ENCODE measurements at places on chromosomes 5 and 9.
A peak's percentile ranks its signal among the peaks of the same experiment; 100 is the strongest.

DNA sequence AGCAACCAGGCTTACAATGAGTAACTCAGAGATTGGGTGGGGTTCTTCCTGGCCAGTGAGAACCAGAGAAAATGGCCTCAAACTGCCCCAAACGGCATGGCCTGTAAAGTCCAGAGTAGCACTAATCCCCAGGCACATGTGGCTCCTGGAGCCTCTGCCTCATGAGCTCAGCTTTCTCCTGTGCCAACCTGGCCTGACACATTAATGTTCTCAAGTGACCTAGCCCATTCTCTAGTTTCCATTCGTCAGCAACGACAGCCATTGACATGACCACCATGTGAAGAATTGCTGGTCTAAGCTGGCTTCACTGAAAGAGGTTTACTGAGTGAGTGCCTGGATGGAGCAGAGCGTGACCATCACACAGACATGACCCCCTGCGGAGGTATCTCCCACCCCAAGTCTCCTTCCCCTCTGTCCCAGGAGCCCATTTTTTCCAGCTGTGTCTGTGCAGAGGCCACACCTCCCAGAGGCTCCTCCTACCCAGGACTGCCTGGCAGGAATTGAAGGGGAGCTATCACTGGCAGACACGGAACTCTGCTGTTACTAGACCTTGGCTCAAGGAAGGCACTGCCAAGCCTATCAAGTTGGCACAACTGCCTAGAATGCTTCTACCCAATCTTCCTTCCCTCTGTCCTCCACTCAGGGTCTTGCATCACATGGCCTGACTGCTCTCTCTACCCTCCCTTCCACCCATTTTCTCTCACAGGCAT is 59.0 kb upstream of the BOD1 start:
- no peak overlapping the region for H3K27ac ChIP-seq
- H3K27me3 ChIP-seq: peaks cover 4% of the 10 kb centered on the region
- no peak overlapping the region for H3K4me3 ChIP-seq
- no peaks in the 10 kb centered on the region for H3K4me1 ChIP-seq
- no peak for DNase-seq

DNA sequence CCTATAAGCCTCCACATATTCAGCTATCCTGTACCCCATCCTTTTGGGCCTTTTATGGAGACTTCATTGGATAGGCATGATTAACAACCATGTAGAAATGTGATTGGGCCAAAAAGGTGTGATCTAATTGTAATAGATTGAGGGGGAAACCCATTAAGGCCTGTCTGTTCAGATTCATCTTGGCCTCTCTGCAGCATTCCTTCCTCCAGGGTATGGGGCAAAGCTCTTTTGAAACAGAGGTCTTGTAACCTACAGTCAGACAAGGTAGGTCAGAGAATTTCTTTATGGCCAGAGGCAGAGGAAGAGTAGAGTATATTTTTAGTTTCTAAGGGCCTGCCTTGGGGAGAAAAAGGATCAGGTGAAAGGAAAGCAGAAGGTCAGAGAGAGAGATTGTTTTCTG is 98.5 kb downstream of the INVS start:
- H3K4me1 ChIP-seq: no peaks in the 10 kb centered on the region
- H3K27ac ChIP-seq: no peak overlapping the region
- H3K4me3 ChIP-seq: no peak overlapping the region
- H3K36me3 ChIP-seq: peaks cover 35% of the 10 kb centered on the region

DNA sequence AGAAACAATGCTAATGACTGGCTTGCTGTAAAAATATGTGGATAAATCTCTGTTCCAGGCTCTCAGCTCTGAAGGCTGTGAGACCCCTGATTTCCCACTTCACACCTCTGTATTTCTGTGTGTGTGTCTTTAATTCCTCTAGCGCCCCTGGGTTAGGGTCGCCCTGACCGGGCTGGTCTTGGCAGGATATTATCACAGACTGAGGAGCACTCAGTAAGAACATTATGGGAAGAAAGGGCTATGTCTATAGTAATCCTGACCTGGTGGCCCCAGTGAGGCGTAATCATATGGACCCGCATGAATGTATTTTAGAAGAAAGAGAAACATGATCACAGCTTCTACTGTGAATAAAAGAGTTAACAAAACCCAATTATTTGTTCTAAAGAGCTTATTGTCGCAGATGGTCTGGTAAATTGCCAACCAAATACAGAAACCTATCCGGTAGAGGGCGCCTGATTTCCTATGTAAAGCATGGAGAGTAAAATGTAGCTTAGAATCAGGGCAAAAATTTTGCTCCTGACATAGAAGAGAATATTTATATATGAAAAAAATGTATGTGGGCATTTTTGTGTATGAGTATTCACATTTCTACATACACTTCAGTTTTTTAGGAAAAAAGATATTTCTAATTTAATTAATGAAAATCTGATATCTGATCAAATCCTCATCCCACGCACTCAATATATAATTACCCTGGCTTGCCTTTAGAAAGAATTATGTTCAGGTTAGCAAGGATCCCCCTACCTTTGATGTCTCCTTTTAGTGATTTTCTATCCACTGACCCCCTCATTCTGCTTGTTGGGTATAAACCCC is 5.8 kb upstream of the IFNA1 start:
- peaks cover 1% of the 10 kb centered on the region for H3K4me1 ChIP-seq
- H3K27ac ChIP-seq: no peak overlapping the region
- no peak overlapping the region for H3K4me3 ChIP-seq
- H3K36me3 ChIP-seq: no peaks in the 10 kb centered on the region
- H3K27me3 ChIP-seq: peaks cover 34% of the 10 kb centered on the region

DNA sequence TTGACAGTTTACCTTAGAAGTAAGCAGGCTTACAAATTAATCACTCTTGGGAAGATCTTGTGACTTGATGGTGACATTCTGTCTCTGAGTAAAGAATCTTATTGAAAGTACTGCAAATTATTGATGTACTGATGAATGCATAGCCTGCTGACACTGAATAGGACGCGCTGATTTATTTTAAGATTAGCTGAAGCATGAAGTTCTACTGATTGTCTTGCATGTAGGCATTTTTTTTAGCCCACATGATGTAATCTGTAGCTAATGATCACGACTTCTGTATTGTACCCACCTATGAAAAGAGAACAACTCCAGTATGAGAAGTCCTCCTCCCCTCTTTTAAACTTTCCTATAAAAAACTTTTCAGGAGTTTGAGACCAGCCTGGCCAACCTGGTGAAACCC is 28.3 kb upstream of the SPIN1 start:
- no peak overlapping the region for H3K4me3 ChIP-seq
- peaks cover 1% of the 10 kb centered on the region for H3K4me1 ChIP-seq
- H3K36me3 ChIP-seq: peaks cover 2% of the 10 kb centered on the region

GRCh38 chr9:136353088-136353487 is 10.5 kb downstream of the DNLZ start:
- H3K27ac ChIP-seq: no peak overlapping the region
- no peak for DNase-seq
- no peak overlapping the region for H3K4me3 ChIP-seq
- H3K36me3 ChIP-seq: no peaks in the 10 kb centered on the region
- H3K4me1 ChIP-seq: no peaks in the 10 kb centered on the region
- no peaks in the 10 kb centered on the region for H3K27me3 ChIP-seq

DNA sequence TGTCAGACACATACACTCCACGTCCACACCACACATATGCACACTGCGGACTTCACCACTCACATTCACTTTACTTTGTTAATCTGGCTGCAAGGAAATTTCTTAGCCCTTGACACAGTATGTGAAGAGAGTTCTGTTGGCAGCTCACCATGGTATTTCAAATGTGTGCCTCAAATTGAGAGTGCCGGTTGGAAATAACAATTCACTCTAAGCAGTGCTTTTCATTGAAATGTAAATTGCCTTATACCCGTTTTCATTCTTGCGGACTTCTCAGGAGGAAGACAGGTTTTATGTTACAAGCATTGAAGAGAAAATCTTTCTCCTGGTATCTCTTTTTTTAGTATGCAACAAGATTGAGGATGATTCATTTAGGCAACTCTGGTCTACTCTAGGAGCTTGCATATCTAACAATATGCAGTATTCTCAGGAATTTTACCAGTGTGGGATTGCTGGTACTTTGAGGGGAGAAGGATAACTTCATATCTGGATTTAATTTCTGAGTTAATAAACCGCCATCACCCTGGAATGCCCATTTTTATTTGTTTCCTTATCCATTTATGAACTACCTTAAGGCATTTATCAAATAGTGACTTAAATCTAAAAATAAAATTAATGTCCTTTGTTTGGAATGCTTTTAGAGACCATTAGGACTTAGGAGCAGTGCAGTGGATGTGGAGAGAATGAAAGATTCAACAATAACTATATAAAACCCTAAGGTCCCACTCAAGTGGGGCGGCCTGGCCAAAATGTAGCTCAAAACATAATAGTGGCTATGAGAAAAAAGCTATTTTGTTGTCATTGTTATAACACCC is 87.0 kb downstream of the IQGAP2 start:
- no peaks in the 10 kb centered on the region for H3K27me3 ChIP-seq
- no peak for DNase-seq
- H3K4me3 ChIP-seq: no peak overlapping the region
- peaks cover 11% of the 10 kb centered on the region for H3K36me3 ChIP-seq
- H3K4me1 ChIP-seq: peaks cover 12% of the 10 kb centered on the region
- H3K27ac ChIP-seq: no peak overlapping the region

DNA sequence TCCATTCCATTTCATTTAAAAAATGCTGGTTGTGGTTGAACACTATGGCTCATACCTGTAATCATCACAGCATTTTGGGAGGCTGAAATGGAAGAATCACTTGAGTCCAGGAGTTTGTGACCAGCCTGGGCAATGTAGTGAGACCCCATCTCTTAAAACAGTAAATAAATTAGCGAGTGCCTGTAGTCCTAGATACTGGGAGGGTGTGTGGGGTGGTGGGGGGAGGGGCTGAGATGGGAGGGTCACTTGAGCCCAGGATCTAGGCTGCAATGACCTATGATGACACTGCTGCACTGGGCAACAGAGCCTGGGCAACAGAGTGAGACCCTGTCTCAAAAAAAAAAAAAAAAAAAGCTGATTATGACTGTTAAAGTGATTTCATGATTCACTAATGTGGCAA is 29.1 kb downstream of the DDX46 start:
- no peaks in the 10 kb centered on the region for H3K27me3 ChIP-seq
- no peak overlapping the region for H3K4me3 ChIP-seq
- peaks cover 21% of the 10 kb centered on the region for H3K36me3 ChIP-seq
- H3K27ac ChIP-seq: no peak overlapping the region

- DNase-seq: no peak
- no peaks in the 10 kb centered on the region for H3K36me3 ChIP-seq
- no peaks in the 10 kb centered on the region for H3K4me1 ChIP-seq
- no peak overlapping the region for H3K4me3 ChIP-seq
Measured at GRCh38 chr5:168348084-168348414, 56.6 kb downstream of the WWC1 start.

DNA sequence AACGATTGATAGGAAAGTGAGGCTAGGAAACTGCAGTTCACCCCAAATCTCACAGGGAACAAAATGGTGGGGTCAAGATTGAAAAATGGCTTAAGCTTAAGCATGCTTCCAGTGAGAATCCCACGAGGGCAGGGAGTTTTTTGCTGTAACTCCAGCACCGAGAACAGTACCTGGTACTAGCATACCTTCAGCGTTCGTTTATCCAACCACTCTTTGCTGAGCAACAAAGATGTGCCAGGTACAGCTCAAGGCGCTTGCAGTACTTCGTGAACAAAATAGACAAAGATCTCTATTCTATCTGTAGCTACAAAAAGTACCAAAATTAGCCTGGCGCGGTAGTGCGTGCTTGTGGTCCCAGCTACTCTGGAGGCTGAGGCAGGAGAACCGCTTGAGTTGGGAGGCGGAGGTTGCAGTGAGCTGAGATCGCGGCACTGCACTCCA is 778 bp upstream of the PPP6C start:
- peak overlapping the region; percentile 98 for H3K4me3 ChIP-seq
- no peaks in the 10 kb centered on the region for H3K27me3 ChIP-seq
- peaks cover 64% of the 10 kb centered on the region for H3K4me1 ChIP-seq
- peak overlapping the region; percentile 97 for H3K27ac ChIP-seq

DNA sequence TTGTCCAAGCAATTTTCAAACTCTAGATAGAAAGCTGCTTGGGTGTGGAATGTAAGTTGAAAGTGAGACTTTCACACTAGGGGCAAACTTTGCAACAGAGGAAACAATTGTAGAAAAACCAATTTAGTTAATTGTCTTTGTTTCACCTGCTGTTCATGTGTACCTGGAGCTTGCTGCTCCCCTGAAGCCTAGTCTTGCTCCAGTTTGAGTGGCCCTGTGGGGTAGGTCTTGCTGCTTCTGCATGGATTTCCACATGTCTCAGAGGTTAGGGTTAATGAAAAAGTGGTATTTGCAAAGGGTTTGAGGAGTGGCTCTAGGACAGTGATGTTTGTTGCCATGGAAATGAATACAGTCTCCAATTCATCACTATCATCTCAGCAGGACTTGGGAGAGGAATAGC is 182.2 kb downstream of the FSTL4 start:
- no peak overlapping the region for H3K27ac ChIP-seq
- no peak overlapping the region for H3K4me3 ChIP-seq
- H3K36me3 ChIP-seq: no peaks in the 10 kb centered on the region
- peaks cover 5% of the 10 kb centered on the region for H3K27me3 ChIP-seq

DNA sequence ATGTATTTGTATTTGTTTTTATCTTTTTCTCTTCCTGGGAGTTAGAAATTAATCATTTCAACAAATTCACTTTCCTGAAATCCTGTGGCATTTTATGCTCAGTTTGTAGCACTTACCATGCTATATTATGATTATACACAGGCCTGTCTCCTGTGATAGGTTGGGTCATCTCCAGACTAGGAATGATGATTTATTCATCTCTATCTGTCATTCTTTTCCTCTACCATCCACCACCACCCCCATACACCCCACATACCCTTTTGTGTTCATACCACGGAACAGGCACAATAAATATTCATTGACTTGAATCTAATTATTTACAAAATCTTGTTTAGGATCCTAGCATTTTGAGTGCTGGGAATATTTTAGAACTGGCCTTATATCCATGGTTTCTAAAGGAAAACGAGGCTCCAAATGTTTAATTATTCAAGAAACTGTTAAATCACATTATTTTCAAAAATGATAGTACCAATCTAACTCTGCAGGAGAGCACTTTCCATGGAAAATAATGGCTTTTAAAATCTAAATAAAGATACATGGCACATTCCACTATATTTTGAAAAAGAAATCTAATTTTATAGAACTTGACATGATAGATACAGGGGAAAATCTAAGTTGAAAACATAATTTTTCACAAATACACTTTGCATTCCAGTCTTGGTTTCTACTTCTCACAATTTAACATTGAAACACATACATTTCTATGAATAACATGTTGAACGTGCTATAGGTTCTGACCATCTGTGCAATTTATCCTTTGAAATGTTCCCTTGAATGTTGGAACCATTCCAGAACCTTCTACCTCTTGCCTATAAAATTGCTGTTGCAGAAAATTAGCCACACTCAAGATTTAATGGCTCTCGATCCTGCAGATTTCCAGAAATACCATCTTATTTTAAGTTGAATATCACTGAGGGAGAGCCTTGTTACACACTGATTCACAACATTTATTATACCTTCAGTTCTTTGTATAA is 89.3 kb downstream of the STARD4 start:
- no peak overlapping the region for H3K27ac ChIP-seq
- no peaks in the 10 kb centered on the region for H3K27me3 ChIP-seq
- no peak overlapping the region for H3K4me3 ChIP-seq
- peaks cover 12% of the 10 kb centered on the region for H3K4me1 ChIP-seq
- DNase-seq: no peak
- H3K36me3 ChIP-seq: peaks cover 55% of the 10 kb centered on the region

GRCh38 chr9:82912645-82913044 is 150.3 kb downstream of the RASEF start:
- no peak overlapping the region for H3K27ac ChIP-seq
- H3K36me3 ChIP-seq: peaks cover 2% of the 10 kb centered on the region
- no peaks in the 10 kb centered on the region for H3K4me1 ChIP-seq
- H3K4me3 ChIP-seq: no peak overlapping the region

Measured in activated naive CD8-positive, alpha-beta T cell treated with anti-CD3 and anti-CD28 coated beads for 36 hours (primary cell).